Mesenteric fat pad (tissue), 1 donor: ENCODE measurements at places on chromosomes 12 and 14.

DNA sequence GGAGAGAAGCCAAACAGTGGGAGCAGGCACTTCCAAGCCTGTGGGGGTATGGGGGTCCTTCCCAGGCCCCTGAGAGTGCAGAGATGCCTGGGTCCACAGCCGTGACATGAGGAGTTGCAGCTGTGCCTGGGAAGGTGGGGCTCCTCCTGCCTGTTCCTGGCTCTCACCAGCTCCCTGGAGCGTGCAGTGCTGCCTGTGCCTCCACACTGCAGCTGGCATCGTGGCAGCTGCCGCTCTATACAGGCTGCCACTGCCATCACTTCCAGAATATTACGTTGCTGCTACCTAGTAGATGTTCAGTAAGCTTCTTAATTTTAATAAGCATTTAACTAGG, 223.7 kb downstream of the KCNC2 start:
- DNase-seq, result no peak

DNA sequence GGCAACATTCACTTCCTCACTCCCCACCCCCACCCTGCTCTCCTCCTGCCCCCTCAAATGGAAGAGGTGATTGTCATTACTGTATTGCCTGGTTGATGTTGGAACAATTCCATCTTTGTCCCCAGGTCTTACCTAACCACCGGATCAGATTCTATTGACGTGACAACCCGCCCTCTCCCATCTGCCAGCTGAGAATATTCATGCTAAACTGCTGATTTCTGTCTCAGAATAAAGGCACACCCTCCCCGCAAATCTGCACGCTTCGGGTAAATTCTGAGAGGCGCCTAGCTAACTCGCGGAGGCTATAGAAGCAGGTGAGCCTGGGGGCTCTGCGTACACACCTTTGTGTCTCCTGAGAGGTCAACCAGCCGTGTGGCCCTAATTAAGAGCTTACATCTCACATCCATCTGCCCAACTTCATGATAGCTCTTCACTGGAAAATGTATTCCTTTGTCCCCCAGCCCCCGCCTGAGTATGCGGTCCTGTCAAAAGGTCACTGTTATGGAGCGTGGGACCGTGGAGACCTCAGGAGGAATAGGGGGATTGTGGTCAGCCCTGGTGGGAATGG, 1054.3 kb downstream of the VRK1 start:
- no peak for DNase-seq

- DNase-seq, result no peak
These were observed 2.2 kb upstream of the DUSP16 start for GRCh38 chr12:12564911-12565310.

DNA sequence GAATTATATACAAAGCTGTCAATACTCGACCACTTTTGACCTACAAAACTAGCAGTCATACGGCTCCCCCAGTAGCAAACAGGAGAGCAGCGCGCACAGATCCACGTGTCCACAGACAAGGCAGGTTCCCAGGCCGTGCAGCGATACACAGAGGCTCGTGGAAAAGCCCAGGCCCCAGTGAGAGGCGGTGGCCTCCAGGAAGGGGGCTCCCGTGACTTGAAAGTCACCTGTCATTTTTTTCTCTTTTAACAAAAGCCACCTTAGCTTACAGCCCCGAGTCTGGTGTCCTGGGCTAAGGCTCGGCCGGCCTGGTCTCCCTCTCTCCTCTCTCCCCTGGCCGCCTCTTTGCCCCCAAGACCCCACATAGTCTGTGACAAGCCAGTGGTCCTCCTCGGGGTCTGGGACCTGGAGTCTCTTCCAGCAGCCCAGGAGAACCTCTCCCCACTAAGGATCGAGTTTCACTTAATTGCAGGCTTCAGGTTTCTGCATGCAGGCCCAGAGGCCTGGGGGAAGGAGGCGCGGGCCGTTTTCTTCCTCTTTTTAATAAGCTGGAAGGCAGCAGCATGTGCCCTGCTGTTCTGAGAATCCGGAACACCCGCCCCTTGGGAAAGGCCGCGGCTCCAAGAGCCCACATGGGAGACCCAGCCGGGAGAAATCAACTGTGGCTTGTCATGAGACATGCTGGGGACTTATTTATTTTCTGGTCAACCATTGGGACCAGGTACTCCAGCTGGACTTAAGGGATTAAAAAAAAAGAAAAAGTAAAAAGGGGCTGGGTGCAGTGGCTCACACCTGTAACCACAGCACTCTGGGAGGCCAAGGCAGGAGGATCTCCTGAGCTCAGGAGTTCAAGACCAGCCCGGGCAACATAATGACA, 15.9 kb downstream of the NCOR2 start:
- DNase-seq, result no peak
